ENCODE measurements at places on chromosomes 16 and 17.

- DNase-seq: no peak
These were observed 8.1 kb downstream of the TMEM235 start for GRCh38 chr17:78239489-78239931.

- no peak for DNase-seq
These were observed 55.9 kb downstream of the MYO18A start for GRCh38 chr17:29124135-29124924.

DNA sequence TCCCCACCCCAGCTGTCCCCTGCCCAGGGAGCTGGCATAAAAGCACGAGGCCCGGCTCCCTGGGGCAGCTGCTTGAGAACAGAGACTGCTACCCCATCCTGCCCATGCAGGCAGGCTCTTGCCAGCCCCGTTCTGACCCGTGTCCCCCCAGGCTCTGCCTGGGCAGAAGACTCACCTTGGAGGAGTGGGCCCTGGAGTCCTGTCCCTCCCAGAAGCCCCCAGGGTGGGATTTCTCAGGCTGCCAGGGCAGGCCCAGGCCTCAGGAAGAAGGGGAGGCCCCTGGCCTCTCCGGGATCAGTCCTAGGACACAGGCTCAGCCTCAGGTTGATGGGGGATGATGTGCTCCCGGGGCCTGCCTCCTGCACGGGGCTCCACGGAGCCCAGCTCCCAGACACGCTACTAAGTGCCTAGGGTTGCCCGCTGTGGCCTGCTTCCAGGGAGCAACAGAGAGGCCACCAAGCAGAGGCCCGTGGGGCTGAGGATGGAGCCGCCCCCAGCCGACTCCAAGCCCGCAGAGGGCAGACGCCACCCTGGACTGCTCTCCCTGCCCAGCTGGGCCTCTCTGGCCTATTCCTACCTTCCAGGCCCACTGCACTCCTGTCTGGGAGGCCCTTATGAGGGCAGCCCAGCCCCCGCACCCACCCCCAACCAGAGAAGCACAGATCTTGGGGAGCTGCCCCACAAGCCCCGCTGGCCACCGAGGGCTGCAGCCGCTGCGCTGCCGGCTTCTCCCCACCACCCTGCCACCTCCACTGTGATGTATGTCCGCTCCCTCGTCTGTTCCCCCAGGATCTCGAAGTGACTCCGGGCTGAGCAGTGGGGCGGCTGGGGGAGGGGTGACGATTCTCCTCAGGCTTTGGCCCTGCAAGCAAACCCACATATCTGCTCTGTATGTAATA lies 1.7 kb downstream of the NME3 start:
- no peak for DNase-seq

- no peak for DNase-seq
These were observed 14.2 kb upstream of the KCNG4 start for GRCh38 chr16:84254062-84254461.

GRCh38 chr17:74383141-74383540 lies 15.8 kb downstream of the GPR142 start:
- no peak for DNase-seq

- no peak for DNase-seq
These were observed 18.4 kb downstream of the SP2 start for GRCh38 chr17:47914306-47914948.

DNA sequence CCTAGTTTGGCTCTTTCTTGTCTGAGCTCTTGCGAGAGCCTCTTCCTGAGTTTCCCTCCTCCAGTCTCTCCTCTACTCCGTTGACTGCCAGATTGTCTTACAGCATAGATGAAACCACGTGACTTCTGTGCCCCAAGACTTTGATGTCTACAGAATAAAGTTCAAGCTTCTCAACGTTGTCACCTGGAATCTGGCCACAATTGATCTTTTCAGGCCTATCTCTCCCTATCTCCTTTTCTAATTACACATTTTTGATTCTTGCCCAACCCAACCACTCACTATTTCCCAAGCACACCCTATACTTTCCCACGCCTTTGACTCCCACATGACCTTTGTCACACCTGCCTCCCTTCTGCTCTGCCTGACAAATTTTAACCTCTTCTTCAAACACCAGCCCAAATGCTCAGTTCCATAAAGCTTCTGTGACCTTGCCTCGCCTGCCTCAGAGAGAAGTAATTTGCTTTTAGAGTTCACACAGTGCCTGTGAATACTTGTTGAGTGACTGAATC lies 52.4 kb upstream of the PMFBP1 start:
- DNase-seq: no peak

DNA sequence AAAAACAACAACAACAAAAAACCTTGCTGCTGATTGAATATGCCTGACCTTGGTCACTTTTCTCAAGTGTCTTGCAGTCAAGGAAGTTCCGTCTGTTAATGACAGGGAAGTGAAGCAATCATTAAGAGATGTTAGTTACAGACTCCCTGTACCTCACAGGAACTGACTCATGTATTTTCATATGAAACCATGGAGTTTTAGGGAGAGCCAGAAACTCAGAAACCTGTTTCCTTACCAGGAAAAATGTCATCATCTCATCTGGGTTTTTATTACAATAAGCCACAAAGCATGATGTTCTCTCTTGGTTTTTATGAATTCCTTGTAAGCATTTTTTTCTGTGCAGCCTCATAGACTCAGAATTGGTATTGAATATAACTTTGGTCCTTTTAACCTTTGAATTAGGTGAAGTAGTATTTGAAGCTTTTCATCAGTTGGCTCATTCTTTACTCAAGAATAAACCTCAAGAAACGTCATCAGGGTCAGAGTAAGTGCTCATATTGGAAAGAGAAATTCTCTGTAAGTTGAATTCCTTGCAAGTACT lies 10.3 kb downstream of the LYRM1 start:
- DNase-seq: no peak

Measured in stimulated activated CD4-positive, alpha-beta T cell treated with anti-CD3 and anti-CD28 coated beads, TNF-alpha, amount 100 ng/mL, for 24 hours (primary cell).